ENCODE measurements at places on chromosomes 11 and 22.
A peak's percentile ranks its signal among the peaks of the same experiment; 100 is the strongest.

GRCh38 chr11:110472858-110473257 lies 43.1 kb downstream of the FDX1 start:
- no peak for DNase-seq

- no peak for DNase-seq
Measured at GRCh38 chr11:20102397-20102796, 57.9 kb downstream of the DBX1 start.

- no peak for DNase-seq
Measured at GRCh38 chr22:32050678-32051515, 7.8 kb downstream of the SLC5A1 start.

GRCh38 chr11:24286238-24286637 lies 210.6 kb upstream of the LUZP2 start:
- no peak for DNase-seq

- no peak for DNase-seq
Measured at GRCh38 chr22:38327396-38327795, 10.2 kb upstream of the CSNK1E start.

DNA sequence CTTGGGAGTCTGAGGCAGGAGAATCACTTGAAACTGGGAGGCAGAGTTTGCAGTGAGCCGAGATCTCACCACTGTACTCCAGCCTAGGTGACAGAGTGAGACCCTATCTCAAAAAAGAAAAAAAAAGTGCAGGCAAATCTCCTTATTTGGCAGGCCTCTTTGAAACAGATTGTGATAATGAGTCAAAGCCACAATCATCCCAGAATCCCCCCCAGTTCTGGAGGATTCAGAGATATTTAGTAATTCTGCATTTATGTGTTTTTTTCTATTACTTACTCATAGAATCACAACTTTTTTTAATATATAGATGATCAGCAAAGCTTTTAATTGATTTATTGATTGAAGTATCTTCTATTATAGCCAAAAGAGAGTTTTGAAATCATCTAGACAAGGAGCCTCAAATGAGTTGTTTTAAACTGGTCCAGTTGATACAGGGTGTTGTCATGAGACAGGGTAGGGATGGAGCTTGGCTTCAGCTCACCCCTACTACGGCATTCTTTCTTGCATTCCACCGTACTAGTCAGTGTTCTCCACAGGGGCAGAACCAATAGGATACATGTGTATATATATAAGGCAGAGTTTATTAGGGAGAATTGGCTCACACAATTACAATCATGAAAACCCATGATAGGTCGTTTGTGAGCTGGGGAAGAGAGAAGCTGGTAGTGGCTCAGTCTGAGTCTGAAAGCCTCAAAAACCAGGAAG lies 39.3 kb upstream of the SORL1 start:
- DNase-seq = no peak

DNA sequence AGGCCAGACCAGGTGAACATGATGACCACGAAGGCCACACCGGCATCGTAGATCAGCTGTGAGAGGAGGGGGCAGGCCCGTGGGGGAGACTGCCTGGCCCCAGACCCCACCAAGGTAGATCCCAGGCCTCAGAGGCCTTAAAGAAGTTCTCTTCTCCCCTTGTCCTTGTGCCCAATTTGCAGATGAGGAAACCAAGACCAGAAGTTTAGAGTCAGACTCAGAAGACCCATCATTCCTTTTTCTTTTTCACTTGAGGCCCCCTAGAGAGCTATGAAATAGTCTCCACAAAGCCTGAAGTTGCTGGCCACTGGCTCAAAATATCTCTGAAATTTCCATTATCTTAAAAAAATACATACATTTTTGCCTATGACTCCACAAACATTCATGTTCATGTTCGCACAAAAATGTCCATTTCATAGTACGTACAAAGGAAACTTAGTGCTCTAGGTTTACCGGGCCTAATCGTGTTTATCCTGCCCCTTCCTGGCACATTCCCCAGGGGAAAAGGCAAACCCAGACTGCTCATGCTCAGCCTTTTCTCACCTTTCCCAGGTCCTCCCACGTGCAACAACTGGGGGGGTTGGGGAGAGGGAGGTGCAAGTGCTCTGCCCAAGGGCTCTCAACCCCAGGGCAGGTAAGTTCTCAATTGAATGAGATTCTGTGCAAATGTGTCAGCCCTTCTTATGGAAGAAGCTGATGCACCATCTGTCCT lies 19.2 kb downstream of the SLC43A1 start:
- DNase-seq = no peak

- DNase-seq = no peak
Measured at GRCh38 chr22:44879301-44879680, 126.9 kb downstream of the ARHGAP8 start.

GRCh38 chr11:21866781-21867180 lies 326.1 kb upstream of the ANO5 start:
- DNase-seq = no peak

DNA sequence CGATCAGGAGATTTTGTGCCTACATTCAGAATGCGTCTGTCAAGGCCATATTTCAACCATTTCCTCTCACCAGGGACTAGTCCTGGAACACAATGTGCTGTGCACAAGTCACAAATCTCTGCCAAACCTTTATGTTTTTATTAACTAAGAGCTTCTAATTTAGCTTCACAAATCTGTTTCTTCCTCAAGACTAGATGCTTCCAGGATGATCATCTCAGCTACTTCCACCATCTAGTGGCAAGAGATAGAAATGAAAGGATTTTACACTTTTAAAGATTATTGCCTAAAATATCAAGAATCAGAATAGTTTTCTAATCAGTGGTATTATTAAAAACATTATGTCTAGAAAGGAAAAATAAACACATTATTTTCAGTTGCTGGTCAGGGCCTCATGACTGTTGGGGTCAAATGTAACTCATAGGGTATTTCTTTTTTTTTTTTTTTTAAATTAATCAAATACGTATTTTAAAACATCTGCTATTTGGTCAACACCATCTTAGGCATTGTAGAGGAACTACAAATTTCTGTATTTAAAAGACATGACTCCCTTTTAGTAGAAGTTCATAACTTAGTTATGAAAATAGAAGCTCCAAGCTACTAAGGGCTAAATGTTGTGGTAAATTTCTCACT lies 1102.6 kb downstream of the DLG2 start:
- no peak for DNase-seq

DNA sequence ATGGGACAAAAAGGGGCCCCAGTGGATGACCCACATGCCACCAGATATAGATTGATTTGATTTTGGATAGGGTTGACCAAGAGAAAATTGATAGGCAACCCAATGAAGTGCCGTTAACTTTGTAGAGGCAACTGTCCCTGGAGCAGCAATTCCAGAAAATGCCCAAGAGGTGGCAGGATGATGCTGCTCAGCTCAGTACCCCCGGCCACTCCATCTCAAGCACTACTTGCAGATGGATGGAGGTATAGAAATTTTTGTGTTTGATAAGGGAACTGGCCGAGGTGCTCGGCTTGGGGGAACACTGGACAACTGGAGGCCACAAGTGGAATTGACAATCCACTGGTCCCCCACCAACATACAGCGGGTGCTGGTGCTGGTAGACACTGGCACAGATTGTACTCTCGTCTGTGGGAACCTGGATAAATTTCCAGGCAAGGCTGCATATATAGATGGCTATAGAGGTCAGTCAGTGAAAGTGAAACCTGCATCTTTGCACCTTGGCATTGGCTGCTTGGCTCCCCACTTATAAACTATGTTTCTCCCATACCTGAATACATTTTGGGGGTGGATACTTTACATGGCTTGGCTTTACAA lies 86.3 kb downstream of the CCDC83 start:
- DNase-seq = no peak

DNA sequence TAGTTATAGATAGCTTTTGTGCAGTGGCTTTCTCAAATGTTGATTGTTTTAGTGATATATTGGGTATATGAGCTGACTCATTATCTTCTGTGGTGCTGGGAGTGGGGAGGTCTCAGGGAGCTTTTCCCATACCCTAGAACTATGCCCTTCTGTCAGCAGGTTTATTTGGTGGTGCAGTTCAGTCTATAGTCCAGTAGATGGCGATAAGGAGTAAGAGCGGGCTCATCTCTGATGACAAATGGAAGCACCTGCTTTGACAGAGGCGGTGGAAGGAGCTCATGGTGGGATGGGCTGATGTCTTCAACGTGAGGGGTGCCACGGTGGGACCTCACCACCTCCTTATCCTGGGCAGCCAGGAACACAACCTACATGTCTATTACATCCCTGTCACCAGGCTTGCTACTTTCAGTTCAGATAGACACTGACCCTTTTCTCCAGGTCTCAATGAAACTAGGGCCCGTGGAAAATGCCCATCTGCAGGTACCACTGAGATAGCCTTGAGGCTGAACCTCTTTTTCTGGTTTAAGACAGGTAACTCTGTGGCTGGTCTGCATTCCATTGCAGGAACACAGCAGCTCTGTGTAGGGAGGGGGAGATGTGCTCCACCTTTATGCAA lies 13.0 kb upstream of the OR6A2 start:
- DNase-seq = peak; percentile 7

GRCh38 chr11:11940551-11940950 lies 67.9 kb downstream of the DKK3 start:
- no peak for DNase-seq

- DNase-seq = no peak
Measured at GRCh38 chr11:17751558-17751957, 17.0 kb downstream of the KCNC1 start.

GRCh38 chr11:102729849-102730815 lies 5.4 kb upstream of the MMP8 start:
- no peak for DNase-seq

DNA sequence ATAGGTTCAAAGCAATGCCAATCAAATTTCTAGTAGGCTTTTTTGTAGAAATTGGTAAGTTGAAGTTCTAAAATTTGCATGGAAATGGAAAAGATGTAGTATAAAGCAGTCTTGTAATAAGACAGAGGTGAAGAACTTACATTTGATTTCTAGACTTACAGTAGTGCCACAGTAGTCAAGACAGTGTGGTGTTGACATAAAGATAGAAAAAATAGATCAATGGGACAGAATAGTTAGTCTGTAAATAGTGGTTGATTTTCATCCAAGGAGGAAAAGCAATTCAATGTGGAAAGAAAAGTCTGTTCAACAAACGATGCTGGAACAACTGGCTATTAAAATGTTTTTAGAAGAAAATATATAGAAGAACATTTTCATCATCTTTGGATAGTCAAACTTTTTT lies 67.9 kb downstream of the CHRDL2 start:
- DNase-seq = no peak

- no peak for DNase-seq
Measured at GRCh38 chr11:99257131-99257530, 236.4 kb downstream of the CNTN5 start.

DNA sequence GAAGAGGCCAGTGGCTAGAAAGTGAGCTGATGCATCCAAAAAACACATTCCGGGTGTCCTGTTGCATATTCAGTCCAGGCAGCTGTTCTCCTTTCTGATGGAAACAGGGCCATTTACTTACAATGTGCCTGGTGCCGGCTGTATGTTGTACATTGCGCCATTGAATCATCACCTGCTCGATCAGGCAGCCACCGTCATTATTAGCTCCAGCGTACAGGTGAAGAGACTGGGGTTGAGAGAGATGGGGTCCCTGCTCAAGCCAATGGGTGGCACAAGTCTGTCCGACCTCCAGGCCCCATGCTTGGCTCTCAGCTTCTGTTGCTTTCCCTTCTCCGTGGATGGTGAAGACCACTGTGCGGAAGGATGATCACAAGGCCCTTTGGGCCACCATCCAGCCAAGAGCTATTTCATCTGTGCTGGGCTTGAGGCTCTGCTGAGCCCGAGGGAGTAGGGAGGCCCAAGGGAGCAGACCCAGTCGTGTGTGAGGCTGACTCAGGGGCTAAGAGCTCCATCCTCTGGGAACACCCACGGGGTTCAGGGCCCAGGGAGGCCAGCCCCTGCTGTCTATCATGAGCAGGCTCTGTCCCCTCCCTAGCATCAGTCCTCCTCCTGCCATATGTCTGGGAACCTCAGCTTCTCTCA lies 20.7 kb upstream of the EMID1 start:
- no peak for DNase-seq

- peak; percentile 53 for DNase-seq
Measured at GRCh38 chr11:67240576-67241389, 25.5 kb upstream of the GRK2 start.

- no peak for DNase-seq
Measured at GRCh38 chr22:35418088-35418487, 18.1 kb downstream of the MCM5 start.

DNA sequence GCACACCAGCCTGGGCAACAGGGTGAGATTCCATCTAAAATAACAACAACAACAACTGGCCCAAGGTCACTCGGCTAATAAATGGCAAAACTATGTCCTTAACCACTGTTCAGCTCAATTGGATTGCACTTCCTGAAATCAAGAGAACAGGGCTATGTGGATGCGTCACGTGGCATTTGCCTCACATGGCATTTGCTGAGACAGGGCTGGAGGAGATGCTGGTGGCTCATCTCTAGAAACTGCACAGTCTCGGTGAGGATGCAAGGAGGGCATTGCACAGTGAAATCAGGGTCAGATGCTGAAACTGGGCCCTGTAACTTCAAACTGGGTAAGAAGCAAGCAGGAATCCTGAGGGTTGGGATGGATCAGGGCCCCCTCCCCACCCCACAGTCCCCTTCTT lies 171.9 kb downstream of the BUD13 start:
- no peak for DNase-seq

DNA sequence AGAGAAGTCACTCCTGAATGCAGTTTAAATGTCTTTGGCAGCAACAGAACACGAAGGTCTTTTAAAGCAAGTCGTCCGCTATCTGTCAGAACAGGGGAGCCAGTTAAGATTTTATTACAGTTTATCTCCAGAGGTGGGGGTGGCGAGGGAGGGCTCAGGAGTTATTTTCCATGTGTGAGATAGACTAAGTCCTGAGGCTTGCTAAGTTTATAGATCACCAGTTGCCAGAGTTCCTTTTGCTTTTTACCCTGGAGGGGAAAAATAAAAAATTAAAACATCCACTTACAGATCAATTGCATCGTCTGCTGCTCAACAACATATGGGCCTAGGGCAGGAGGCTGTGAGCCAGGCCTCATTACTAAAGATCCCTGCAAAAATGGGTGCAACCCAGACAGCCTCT lies 90.7 kb downstream of the SNX19 start:
- no peak for DNase-seq

DNA sequence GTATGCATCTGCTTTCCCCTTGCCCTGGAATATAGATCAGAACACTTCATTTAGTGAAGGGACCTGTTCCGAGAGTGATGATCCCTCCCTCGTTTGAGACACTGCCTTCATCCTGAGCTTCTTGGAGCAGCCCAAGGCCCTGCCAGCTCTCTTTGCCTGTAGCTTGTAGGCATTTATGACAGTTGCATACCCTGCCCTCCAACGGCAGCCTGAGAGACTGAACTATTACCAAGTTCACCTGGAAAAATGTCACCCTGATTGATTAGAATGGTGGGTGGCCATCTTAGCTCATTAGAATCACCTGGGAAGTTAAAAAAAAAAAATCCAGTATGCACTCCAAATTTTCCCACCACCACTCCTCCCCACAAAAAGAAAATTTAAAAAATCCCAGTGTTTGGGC lies 1.5 kb downstream of the MICAL3 start:
- no peak for DNase-seq

DNA sequence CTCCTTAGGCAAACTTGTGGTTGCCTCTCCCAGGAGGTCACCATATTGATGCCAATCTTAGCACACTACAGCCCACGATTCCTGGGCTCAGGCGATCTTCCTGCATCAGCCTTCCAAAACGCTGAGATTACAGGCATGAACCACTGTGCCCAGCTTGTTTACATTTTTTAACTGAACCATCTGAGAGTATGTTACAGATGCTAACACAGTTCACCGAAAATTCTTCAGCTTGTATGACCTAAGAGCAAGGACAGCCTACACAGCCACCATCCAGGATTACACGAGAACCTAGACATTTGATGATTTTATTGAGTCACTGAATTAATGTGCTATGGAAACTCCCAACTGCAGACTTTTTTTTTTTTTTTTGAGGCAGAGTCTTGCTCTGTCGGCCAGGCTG lies 5.8 kb upstream of the LGALS1 start:
- DNase-seq = no peak

Measured in right renal pelvis (tissue), 4 donors.